IPS DF 19.7 (cell line): ENCODE measurements at places on chromosomes 6 and 20.

DNA sequence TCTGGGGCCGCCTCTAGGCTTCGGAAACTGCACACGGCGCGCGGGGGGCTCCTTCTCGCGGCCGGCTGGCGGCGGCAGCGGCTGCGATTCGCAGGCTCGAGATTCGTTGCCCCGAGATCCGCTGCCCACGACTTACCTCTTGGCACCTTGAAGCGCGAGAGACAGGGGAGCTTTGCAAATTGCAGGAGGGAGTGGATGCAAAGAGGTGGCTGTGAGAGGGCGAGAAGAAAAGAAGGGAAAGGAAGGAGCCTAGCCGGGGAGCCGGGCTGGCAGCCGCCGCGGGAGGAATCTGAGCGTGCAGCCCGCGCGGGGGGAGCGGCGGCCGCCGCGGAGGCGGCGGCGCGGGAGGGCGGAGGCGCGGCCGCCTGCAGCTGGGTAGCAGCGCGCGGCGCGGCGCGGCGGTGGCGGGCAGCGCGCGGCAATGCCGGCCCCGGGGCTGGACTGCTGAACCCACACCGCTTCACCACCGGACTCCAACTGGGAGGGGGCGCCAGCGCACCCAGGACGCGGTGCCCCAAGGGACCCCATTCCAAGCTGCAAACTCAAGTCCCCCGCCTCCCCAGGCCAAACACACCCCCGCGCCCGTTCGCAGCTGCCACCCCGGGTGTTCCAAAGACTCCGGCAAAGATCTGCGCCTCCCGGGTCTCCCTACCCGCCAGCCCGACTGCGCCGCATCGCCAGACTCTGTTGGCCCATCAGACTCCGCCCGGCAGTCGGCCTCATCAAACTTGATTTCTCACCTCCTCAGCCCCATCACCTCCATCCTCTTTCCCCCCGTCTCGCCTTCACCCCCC is 44.2 kb upstream of the SUPT3H start:
- DNase-seq, result no peak

- DNase-seq, result no peak
These were observed 132.1 kb downstream of the FNDC1 start for GRCh38 chr6:159301277-159301676.

DNA sequence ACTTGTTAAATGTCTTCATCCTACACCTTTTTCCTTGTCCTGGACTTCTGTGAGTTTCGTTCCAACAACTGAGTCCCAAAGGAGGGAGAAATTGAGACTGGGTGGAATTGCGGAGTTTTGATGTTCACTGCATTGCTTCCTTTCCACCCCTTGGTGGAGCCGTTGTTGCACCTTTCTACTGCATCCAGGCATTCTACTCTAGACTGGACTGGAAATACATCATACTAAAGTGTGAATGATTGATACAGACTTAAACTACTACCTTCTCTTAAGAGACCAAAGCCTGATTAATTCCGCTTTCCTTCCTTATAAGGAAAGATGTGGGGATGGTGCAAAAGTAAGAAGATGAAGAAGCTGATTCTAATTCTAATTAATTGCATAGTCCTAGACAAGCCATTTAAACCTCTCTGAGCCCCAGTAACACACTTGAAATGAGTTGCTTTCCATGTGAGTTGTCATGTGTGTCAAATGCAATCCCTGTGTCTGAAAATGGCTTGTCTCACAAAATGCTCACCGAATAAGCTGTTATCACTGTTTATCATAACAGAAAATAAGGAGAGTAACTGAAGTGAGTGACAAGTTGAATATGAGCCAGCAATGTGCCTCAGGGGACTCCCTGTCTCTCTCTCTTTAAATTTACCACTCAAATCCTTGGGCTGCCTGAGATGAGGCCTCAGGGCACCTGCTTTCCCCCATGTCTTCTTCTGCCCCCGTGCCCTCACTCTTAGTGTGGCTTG is 338.3 kb upstream of the CHD6 start:
- DNase-seq, result peak; percentile 3

DNA sequence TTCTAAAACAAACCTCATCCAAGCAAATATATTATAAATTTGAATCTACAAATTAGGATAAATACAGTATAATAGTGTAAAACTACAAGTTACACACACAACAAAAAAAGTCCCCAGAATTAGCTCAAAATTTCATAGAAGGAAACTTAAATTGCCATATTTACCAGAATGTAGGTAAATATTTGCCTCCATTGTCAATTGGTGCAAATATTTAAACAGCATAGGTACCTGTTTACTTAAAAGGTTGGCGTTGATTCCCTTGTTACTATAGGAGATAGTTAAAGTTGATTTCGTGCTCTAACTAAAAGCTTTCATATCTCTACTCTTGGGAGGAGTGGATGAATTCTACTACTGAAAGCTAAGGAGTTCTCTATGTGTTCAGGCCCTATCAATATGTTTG is 111.6 kb upstream of the TENT5A start:
- DNase-seq, result no peak

- DNase-seq, result no peak
These were observed 80.2 kb downstream of the SYNJ2 start for GRCh38 chr6:158061709-158062461.

- DNase-seq, result no peak
These were observed 50.9 kb downstream of the ILRUN start for GRCh38 chr6:34645627-34646026.
